ENCODE measurements at places on chromosomes 7 and 10.
A peak's percentile ranks its signal among the peaks of the same experiment; 100 is the strongest.

DNA sequence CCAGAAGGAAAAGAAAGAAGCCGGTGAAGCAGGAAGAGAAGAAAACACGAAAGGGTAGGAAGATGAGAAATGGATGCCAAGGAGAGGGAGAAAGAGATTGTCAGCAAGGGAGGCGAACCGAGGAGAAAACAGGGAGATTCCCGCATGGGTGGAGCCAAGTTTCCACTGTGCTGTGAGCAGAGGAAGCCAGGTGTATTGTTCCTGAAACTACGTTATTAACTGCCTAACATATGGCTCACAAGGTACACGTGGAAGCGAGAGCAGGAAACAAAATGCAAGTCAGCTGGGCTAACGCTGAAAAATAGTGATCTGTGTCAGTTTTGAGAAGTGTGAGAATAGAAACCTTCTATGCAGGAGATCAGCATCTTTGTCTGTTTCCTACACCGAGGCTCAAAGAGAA lies 20.4 kb upstream of the HIPK2 start:
- DNase-seq = no peak

- no peak for DNase-seq
Observed at GRCh38 chr7:98668255-98668654, 51.2 kb downstream of the NPTX2 start.

DNA sequence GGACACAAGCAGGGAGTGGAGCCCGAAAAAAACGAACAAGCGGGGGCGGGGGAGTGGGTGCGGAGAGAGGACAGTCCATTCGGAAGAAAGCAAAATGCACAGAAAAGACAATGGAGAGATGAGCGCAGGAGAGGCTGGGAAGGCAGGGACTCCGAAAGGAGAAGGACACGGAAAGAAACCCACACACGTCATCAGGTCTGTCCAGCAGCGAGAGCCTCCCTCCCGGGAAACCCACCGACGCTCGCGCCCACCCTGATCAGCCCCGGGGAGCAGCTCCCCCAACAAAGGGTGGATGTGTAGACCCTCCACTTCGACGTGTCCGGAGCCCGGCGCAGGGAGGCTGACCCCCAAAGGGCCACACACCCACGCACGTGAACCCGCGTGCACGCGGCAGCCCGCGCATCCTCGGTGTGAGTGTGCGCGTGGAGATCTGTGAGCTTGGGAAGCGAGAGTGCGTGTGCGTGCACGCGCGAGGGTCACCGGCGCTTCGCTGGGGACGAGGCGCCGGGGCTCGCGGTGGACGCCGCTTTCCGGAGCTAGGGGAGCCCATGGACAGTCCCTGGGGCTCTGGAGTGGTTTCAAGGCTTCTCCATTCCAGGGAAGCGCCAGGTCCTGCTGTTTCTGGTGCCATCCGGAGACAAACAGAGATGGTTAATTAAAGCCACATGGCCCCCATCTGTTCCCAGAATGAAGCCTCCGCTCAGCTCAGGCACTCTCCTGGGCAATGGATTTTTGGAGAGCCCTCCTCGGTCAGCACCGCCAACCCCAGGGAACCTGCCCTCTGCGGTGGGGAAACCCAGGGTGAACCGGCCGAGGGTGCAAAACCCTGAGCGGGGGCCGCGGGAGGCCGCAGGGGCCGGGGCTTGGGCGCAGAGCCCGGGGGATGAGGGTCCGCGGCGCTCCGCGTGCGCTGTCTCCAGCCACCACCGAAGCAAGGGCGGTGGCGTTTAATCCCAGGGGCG lies 916 bp downstream of the LAMB1 start:
- no peak for DNase-seq

DNA sequence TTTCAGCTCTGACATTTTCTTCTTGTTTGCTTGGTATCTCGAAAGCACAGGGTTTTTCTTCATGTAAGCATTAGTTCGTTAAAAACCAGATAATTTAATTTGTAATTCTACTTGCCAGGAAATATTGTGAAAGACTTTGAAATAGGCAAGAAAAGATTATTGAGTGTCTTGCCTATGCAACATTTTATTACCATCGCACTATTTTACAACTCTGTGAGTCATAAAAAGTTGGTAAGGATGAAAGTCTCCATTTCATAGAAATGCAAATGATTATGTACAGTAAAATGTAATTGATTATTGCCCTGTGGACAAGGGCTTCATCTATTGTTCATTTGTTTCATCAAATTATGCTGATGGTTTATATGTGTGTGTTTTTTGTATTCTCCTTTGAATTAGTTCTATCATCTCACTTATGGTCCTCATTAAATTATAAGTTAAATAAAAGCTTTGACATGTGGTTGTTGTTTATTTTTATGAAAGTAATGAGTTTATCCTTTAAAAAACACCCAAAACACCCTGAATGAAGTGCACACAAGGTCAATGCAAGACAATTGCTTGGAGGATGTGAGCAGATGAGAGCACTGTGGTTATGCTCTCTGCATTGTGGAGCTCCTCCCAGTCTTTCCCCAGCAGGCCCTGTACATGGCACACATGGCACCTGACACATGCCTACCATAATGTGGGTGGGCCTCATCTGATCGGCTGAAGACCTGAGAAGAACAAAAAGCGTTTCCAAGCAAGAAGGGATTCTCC lies 230.8 kb downstream of the CXCL12 start:
- no peak for DNase-seq

GRCh38 chr7:116348346-116348745 lies 138.0 kb downstream of the TES start:
- DNase-seq = no peak

- no peak for DNase-seq
Observed at GRCh38 chr7:51444936-51445335, 128.3 kb upstream of the COBL start.

- no peak for DNase-seq
Observed at GRCh38 chr7:142908921-142909890, 23.7 kb upstream of the TRPV6 start.

DNA sequence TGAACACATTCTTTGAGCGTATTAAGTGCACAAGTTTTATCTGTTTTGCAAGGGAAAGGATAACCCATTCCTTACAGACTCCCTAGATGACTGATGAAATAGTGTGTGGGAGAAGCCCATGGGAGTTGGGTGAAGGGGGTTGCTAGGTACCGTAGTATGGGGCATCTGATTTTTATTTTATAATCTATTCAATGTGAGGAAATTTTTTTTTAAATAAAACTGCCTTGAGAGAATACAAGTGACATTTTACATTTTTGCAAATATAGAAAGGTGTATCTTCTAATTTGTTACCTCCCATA lies 1.4 kb downstream of the BTAF1 start:
- DNase-seq = no peak

- no peak for DNase-seq
Observed at GRCh38 chr7:66348531-66348930, 143.4 kb downstream of the TPST1 start.

GRCh38 chr10:43676331-43676730 lies 27.6 kb upstream of the ZNF32 start:
- no peak for DNase-seq

- no peak for DNase-seq
Observed at GRCh38 chr7:45075871-45076796, 12.6 kb downstream of the NACAD start.

- no peak for DNase-seq
Observed at GRCh38 chr10:72574636-72575035, 51.2 kb downstream of the MICU1 start.

DNA sequence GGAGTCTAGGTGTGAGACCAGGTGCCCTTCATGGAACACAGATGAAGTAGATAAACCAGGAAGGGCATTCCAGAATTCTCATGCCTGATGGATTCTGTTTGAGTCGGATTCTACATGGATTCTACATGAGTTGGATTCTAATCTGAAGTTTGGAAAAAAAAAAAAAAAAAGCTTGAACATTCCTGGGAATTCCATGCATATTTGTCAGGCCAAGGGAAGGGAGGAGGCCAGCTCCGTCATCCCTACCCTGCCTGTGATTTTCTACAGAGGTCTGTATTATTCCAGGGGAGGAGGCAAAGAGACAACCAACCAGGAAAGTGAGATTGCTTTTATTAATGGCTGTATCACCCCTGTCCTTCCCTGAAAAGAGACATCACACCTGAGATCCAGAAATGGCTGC lies 27.8 kb upstream of the EBLN1 start:
- no peak for DNase-seq

DNA sequence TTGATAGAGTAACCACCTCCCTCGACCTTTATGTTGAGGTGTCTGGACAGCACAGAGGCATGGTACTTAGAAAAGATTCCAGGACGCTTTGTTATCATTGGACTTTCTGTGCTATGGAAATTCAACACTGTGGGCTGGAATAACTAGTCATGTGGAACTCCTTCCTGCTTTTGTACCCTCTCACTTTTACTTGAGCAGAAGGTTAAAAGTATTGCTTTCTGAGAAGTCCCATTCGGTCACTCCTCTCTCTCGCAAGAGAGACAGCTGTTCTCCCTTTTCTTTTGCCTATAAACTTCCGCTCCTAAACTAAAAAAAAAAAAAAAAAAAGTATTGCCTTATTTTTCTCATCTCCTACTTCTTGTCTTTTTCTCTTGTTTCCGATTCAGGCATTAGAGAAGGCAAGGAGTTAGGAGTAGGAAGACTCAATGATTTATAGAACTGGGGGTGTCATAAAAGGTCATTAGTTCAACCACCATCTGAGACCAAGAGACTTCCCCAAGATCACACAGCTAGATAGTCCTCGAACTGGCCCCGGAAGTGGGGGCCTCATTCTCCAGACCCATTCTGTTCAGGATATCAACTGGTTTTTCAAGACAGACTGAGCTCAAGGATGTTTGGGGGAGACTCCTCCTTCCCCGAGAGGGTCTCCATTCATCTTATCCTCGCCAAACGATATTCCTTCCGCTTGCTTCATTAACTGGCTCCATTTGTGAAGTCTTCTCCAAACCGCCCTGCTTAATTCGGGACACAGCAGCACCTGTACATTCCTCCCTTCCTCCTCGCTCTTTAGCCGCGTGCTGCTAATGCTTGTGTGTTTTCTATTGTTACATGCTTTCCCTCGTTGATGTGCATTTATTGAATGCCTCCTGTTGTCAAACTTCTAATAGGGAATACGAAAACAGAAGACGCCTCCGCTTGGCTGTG lies 995 bp upstream of the INPP5F start:
- no peak for DNase-seq

GRCh38 chr7:144529269-144529926 lies 125.9 kb upstream of the NOBOX start:
- DNase-seq = peak; percentile 31

DNA sequence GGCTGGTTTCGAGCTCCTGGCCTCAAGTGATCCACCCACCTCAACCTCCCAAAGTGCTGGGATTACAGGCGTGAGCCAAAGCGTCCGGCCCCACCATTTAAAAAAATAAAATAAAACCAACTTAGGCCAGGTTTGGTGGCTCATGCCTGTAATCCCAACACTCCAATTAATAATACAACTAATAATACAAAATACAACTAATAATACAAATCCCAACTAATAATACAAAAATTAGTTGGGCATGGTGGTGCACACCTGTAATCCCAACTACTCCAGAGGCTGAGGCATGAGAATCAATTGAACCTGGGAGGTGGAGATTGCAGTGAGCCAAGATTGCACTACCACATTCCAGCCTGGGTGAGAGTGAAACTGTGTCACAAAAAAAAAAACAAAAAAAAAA lies 27.6 kb downstream of the CEP41 start:
- DNase-seq = no peak

DNA sequence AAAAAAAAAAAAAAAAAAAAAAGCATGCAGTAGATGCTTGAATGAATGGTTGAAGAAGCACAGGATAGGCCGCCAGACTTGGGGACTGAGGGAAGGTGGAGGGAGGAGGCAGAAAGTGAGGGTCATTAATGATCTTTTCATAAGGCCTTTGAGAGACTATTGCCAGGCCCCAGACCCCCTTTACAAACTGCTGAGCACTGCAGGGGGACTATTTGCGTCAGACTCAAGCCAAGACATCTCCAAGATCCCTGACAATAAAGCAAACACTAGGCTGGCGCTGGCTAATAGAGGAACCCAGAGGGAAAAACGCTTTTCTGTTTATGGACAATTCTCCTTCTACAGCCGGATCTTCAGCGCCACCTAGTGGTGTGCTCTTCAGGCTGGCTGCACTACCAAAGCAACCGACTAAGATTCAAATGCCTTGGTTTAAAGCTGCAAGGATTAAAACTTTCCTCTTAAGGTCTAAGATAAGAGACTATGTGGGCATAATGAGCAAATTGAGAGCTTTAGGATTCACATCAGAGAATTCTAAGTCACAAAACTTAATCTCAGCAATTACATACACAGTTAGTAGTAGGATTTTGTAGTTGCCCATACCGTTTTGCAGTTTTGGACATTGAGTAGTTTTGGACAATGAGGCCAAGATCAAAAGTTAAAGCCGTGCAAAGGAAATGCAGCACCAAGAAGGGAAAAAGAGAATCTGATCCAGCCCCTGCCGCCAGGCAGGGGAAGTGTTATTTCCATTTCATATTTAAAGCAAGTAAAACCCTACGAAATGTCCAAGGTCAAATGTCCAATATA lies 17.9 kb upstream of the AGK start:
- peak; percentile 65 for DNase-seq

DNA sequence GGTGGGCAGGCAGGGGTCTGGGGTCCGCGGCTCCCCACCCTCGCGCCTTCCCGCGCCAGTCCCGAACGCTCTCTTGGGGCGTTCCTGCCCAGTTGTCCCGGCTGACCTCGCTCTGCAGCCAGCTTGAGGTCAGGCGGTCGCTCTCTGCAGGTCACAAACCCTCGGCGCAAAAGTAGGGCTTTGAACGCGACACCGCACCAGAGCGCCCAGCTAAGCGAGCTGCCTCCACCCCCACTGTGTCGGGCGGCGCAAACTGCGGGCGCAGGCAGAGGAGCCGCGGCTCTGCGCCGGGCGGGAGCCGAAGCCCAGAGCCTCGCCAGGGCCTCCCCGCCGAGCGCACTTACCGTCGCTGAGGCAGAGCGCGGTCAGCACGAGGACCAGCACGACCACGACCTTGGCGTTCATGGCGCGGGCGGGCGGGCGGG lies 284 bp downstream of the CXCL12 start:
- no peak for DNase-seq

- no peak for DNase-seq
Observed at GRCh38 chr7:27349621-27350020, 107.0 kb downstream of the EVX1 start.

GRCh38 chr10:117968354-117969182 lies 78.2 kb downstream of the RAB11FIP2 start:
- DNase-seq = no peak

DNA sequence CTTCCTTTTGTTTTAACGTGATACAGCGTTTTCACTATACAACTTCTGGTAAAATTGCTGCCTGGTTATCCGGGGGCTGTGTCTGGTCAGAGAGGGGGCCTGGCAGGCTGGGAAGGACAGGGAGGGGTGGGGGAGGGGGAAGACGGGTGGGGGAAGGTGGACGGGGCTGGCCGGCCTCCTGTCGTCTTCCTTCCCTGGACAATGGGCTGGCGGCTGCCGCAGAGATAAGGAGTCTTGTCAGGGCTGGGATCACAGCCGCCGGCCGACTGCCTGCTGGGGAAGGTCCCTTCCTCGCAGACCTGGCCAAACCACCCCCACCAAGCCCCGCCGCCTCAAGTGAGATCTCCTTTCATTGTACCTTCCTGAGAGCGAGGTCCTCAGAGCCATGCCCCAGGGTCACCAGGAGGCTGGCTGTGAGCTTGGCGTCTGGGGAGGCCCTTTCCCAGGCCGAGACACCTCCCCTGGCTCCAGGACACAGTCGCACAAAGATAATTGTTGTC lies 151.2 kb upstream of the TNRC18 start:
- DNase-seq = no peak

GRCh38 chr7:131039355-131039762 lies 288.3 kb upstream of the MKLN1 start:
- no peak for DNase-seq

Data from activated CD4-positive, alpha-beta T cell treated with anti-CD3 and anti-CD28 coated beads, Interleukin-2, amount 50 U/mL, for 16 hours (primary cell).